Upper lobe of left lung (tissue), 6 donors: ENCODE measurements at places on chromosomes 7 and 10.

DNA sequence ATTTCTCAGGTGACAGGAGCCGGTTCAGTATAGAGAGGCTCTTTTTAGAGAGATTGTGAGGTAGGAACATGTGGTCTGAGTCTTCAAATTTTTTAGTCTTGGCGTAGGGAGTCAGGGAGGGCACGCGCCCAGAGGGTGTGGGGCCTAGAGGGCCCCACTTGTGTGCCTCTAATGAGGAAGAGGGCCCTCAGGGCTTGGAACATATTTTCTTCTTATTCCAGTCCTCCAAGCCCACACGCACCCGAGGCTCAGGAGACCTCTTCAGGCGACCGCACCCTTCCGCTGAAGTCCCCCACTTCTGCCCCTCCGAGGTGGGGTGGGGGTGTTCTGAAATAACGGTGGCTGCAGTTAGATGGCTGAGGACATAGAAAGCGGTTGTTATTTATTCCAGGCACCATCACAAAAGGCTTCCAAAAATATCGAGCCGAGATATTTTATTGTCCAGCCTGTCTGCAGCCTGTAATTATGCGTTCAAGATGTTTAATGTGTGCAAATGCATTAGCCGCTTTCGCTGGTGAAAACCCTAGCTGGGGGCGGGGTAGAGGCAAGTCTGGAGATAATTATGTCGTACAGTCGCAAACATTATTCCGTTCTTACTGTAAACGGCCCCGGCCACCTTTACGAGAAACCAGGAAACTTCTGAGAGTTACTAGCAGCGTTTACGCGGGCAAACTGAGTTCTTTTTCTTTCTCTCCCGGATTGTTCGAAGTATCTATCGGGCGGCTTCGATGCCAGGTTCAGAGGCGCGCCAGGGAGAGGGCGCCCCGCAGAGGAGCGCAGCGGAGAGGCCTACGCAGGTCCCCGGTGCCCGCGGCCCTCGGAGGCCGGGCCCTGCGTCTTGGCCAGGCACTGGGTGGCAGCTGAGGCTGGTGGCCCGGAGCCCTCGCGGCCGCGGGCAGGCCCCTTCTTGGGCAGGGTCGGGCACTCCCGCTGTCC is 12.9 kb upstream of the HOXA13 start:
- no peak for DNase-seq

- DNase-seq = no peak
These were observed 2.6 kb downstream of the SCD start for GRCh38 chr10:100349672-100350071.

DNA sequence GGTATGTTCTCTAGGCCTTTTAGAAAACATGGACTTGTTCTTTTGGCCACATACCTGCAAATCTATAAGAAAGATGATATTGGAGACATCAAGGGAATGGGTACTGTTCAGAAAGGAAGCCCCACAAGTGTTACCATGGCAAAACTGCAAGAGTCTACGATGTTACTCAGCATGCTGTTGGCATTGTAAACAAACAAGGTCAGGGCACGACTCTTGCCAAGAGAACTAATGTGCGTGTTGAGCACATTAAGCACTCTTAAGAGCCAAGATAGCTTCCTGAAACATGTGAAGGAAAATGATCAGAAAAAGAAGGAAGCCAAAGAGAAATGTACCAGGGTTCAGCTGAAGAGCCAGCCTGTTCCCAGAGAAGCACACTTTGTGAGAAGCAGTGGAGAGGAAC is 37.1 kb downstream of the SDK1 start:
- no peak for DNase-seq

- no peak for DNase-seq
These were observed 1.6 kb downstream of the SEPHS1 start for GRCh38 chr10:13346283-13347042.
